ENCODE measurements at places on chromosomes 16 and 17.

DNA sequence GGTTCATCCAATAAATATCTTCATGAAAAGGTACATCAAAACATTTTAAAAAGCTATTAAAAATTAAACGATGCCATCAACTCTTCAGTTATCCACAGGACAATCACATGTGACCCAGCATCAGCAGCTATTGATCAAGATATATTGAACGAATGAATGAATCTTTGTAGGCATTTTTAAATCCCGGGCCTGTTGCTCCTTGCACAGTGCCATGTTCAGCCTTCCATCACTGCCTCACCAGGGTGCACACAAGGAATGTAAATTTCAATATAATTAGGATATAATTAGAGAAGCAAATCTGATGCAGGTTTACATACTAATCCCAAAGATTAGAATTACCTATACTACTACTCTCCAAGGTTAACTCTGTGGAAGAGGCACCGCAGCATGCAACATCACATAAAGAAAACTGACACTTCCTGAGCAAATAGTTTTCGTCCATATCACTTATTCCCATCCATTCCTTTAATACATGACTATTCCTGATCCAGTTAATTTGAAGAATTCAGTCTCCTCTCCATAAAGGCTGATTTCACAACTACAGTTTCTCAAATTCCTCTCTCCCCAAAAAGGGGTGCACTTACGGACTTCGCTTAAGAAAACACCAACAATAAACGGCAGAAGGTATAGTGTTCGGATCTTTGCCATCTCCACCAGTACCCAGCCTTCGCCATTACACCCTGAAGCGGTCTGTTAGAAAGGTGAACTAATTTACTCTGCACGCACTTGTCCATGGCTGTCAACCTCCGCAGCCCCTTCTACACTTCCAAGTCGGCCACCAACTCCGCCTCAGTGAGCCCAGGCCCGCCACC is 938 bp downstream of the NCOR1 start:
- no peak for DNase-seq

DNA sequence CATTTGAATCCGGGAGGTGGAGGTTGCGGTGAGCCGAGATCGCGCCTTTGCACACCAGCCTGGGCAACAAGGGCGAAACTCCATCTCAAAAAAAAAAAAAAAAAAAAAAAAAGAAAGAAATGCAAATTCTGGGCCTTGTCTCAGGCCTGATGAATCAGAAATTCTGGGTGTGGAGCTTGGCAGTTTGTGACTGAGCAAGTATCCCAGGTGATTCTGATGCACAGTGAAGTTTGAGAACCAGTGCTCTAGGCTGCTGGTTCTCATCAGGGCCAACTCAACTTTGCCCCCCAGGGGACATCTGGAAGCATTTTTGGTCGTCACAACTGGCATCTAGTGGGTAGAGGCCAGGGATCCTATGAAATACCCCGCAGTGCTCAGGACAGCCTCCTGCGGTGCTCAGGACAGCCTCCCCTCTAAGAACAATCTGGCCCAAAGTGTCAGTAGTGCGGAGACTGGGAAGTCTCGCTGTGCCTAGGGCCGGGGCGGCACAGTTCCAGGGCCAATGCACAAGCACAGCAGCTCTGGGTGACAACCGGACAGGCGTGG is 55.9 kb downstream of the SDK2 start:
- DNase-seq: no peak

DNA sequence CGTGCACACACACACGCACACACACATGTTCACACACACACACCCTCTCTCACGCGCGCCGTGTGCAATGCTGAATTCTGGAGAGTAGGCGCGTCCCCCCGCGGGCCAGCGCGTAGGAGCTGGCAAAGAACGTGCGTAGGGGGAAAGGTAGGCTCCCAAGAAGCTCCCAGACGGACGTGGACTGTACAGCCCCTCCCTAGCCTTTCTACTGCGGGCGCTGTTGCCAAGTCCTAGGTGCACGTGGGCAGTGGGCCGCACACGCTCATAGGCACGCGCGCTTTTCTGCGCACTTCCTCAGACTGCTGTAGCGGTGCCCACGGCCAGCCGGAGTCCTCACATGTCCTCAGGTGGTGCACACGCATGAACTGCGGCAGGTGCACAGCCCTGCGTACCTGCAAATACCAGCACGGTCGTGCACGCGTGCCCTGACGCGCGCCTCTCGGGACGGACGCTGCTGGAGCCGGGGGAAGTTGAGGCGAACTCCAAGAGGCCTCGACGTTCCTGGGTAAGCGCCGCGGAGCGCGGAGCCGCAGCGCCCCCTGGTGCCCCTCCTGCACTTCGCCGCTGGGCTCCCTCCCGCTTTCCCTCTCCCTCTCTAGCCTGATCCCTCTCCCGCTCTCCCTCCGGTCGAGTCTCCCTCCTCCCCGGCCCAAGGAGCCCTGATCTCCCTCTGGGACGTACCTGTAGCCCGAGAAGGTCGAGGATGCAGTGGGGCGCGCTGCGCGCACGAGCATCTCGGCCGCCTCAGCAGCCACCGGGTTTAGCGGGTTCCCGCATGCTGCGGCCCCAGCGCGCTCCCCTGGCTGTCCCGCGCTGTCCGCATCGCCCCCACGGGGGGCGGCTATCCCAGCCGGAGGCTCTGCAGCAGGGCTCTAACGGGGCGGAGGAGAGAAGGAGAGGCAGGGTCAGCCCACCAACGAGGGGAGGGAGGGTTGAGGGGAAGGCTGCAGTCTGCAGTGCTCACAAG is 749 bp downstream of the GRIN2A start:
- DNase-seq: no peak

- DNase-seq: no peak
Observed at GRCh38 chr17:40014375-40014980, 762 bp upstream of the CSF3 start.

- DNase-seq: no peak
Observed at GRCh38 chr17:71709946-71710345, 410.9 kb upstream of the SOX9 start.

- no peak for DNase-seq
Observed at GRCh38 chr17:29555840-29556239, 11.0 kb downstream of the ABHD15 start.

DNA sequence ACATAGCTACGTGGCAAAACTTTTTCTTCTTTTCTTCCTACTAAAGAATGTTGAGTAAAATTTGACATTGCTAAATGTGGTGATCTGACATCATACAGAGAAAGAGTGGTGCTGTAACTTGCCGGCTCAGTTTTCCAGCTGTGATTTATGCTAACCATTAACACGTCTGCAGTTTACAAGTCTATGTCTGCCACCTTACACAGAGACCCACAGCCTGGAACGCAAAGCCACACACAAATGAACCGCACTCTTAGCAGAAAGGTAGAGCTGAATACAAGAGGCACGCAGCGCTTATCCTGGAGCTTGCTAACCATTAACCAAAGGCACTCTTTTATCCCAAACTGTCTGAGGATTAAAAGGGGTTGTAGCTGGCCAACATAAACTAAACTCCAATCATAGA is 31.9 kb downstream of the CACNG1 start:
- DNase-seq: no peak

DNA sequence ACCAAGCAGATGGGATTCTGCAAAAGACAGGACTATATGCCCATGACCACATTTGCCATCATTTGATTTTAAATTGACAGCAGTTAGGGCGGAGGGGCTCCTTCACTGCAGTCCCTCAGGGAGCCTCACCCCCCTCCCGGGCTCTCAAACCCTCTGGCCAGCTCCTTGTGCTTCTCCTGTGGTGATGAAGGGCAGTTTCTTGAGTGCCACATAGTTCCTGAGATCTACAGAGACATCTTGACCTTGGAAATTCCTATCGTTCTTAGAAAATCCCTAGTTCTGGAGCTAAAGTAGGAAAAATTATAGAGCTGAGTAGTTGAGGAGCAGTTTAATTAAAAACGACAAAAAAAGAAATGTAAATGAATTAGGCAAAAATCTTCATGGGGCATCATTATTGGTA is 231.5 kb downstream of the CCDC182 start:
- no peak for DNase-seq

DNA sequence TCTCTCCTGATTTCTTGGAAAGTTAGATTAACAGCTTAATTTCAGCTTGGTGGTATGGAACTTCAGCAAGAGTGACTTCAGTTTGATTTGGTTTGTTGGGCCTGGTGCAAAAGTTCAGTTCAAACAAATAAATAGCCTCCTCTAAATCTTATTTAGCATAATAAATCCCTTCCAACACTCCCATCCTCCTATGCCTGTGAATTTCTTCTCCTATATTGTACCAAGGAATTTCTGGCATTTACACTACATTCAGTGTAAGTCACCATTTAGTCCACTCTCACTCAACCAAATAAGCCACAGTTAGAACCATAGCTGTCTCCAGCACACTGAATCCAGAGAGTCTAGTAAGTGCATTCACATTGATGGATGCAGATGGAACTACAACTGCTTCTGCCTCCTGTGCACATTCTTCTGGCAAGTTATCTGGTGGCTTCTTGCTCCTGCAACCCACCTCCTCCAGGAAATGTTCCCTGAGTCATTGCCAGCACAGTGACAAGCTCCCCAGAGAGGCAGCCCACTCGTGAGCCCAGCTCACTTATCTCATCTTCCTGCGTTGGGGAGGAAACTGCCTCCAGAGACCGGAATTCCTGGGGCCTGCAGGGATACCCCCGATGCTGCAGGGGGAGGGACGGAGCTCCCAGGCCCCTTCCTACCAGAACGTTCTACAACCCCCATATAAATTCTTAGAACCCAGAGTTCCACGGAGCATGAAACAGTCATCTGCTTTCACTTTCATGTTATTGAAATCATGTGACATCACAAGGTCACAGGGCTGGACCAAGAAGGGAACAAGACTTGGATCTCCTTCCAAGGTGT is 318.3 kb downstream of the PHKB start:
- no peak for DNase-seq

GRCh38 chr17:10821054-10821453 is 16.8 kb downstream of the PIRT start:
- no peak for DNase-seq

GRCh38 chr16:85735225-85735635 is 15.7 kb downstream of the C16orf74 start:
- DNase-seq: no peak

DNA sequence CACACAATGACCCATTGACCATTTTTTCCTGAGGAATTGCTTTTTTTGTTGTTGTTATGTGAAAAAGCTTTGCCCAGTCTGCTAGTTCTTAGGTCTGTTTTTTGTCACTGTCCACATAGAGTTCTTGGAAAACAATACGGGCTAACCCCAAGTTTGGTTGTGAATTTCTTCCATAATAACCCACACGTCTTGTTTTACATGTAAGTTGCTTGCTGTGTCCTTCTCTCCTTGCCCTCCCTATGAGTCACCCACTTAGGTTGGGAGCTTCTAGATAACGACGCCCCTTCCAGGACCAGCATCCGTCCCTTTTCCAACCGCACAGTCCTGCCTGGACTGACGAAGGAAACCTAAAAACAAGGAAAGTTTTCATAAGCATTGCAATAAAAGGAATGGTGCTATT is 175.3 kb upstream of the HS3ST3A1 start:
- DNase-seq: no peak

DNA sequence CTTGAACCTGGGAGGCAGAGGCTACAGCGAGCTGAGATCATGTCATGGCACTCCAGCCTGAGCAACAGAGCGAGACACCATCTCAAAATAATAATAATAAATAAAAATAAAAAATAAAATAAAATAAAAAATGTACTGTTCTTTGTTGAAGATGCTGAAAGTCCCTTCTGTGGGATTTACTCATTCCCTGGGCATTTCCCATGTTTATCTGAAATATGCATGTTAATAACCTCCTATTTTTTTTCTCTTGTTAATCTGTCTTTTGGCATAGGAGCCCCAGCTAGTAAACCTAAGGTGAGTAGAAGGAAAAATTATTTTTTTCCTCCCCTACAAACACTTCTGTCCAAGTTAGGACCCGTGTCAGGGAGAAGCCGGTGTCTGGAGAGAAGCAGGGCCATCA is 34.4 kb downstream of the TMEM92 start:
- no peak for DNase-seq

DNA sequence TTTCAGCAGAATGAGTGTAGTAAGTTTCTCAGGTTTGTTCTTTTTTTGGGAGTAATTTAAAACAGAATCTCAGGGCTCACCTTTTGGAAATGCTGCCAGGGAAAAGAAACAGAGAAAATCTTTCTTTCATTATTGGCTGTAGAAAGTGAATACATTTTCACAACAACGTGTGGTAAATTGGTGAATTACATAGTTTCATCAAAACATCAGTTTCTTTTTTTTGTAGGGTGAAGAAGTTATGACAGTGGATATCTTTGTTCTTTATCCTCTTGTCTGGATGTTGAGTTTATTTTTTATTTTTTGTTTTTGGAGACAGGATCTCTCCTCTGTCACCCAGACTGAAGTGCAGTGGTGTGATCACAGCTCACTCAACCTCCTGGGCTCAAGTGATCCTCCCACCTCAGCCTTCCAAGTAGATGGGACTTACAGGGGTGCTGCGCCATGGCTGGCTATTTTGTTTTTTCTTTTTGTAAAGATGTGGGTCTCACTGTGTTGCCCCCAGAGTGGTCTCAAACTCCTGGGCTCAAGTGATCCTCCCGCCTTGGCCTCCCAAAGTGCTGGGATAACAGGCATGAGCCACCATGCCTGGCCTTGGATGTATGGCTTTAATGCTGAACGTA is 2.4 kb downstream of the ZNF267 start:
- DNase-seq: no peak

DNA sequence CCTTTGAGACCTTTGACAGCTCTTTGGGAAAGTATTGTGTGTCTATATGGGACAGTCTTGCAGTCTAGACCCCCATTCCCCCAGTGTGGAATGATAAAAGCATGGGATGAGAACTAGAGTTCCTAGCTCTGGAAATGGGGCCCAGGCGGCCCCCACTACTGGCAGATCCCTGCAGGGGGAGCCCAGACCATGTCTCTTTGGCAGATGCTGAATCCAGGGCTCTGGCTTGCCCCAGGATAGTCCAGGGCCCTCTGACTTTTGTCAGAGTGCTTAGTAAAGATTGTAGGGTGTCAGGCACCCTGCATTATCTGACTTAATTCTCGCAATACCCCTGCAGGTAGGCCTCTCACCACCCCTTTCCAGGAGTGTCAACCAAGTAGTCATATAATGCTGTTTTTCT is 8.3 kb downstream of the ALKBH5 start:
- peak; percentile 18 for DNase-seq

DNA sequence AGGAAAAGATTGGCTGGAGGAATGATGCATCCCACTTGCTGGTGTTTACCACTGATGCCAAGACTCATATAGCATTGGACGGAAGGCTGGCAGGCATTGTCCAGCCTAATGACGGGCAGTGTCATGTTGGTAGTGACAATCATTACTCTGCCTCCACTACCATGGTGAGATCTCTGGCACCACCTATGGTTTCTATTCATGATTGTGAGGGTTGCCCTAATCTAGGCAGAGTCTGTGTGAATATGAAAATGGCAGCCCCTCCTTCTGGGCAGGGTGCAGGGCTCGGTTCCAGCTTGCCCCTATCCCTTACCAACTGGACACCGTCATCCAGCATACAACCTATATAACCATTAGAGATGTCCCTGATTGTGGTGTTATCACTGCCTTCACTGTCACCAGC is 33.4 kb downstream of the ITGB3 start:
- DNase-seq: no peak

GRCh38 chr17:49583889-49584288 is 8.2 kb downstream of the NXPH3 start:
- no peak for DNase-seq

GRCh38 chr16:88941913-88942909 is 34.8 kb downstream of the CBFA2T3 start:
- peak; percentile 60 for DNase-seq

GRCh38 chr16:84884596-84885341 is 65.0 kb downstream of the CRISPLD2 start:
- no peak for DNase-seq
